ENCODE measurements at places on chromosomes 1 and 21.

DNA sequence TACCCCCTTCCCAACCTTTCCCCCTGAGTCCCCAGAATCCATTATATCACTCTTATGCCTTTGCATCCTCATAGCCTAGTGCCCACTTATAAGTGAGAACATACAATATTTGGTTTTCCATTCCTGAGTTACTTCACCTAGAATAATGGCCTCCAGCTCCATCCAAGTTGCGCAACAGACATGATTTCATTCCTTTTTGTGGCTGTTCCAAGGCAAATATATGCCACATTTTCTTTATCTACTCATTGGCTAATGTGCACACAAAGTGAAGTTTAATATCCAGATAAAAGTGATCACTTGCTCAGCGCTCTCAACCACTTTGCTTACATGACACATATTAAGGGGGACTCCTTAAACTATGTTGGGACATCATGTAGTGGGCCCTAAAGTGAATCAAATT lies 72.4 kb upstream of the TIAM1 start:
- no peak for DNase-seq

DNA sequence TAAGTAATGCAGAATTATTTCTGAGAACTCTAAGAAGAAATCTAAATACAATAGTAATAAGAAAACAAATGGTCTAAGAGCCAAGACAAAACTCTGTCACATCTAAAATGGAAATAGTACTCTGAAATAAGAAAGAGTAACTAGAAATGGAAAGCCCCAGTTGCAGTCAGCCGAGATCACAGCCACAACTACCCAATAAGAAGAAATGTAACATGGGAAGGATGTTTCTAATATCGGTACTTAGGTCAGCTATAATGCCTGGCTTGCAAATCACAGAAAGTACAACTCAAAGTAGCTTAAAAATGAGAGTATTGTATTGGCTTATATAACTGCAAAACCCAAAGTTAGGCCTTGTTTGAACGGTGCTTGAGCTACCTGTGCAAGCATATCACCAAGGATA lies 58.6 kb upstream of the USP25 start:
- no peak for DNase-seq

GRCh38 chr1:9317591-9318417 lies 25.1 kb downstream of the SPSB1 start:
- no peak for DNase-seq

- no peak for DNase-seq
These were observed 28.0 kb upstream of the H3-3A start for GRCh38 chr1:226034482-226034881.

DNA sequence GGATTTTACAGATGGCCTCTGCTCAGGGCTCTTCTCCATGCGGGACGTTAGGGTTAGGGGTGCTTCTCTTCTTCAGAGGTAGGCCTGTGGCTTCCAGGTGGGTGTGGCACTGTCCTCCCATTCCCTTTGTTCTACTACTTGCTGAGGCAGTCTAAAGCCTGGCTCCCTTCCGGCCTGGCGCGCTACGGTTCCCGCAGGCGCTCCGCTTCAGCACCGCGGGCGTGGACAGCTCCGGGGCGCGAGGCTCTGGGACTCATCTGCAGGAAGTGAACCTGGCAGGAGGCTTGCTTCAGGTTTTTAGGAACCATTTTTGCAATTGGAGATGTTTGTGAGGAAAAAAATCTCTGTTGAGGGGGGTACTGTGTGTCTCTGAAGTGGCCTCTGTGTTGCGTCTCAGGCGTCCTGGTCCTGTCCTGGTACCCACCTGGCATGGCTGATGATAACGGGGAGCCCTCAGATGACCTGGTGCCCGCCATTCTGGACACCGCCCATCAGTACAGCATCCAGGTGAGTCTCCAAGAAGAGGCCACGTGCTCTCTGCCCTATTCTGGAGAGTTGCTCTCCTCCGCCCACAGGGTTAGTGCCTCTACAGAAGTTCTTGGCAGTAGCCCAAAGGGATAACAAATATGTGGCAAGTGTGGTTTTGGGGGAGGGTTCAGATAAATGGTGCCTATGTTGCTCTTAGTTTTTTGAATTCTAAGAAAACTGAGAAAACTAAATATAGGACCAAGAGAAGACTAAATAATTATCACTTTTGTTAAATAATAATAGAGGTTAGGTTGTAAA lies 1.9 kb downstream of the MANEAL start:
- peak; percentile 58 for DNase-seq

- peak; percentile 44 for DNase-seq
These were observed 1.1 kb downstream of the SPSB1 start for GRCh38 chr1:9293533-9294404.

- no peak for DNase-seq
These were observed 37.5 kb downstream of the CTNNBIP1 start for GRCh38 chr1:9872430-9873165.

GRCh38 chr1:64006276-64007051 lies 197.0 kb upstream of the UBE2U start:
- DNase-seq = no peak

DNA sequence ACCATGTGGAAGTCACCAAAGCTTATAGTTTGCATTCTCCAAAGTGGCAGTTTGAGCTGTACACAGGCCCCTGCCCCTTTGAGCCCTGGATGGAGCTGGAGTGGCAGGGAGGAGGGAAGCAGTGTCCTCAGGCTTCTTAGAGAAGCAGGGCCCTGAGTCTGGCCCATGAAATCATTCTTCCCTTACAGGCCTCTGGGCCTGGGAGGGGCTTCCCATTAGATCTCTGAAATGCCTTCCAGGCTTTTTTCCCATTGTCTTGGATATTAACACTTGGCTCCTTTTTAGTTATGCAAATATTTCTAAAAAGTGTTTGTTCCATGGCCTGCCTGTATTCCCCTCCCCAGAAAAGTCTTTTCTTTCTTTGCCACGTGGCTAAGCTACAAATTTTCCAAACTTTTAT lies 10.0 kb upstream of the TRIM67 start:
- DNase-seq = no peak

DNA sequence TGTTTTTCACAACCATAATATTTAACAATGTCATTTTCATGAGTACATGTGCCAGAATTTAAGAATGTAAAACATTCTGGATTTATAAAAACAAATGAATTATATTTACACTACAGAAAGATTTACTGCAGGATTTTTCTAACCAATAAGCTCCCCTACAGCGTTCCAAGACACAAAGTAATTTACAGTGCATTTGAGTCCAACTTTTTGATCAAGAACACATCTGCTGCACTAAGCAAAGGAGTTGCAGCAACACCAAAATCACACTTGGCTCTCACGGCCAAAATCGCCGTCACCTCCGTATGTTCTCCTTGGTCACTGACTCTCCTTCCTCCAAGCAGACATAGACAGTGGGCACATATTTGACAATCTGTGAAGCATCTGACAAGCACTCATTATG lies 7.7 kb downstream of the VPS26C start:
- no peak for DNase-seq

- DNase-seq = no peak
These were observed 931.2 kb upstream of the B3GALT2 start for GRCh38 chr1:194117582-194117981.

GRCh38 chr1:74333244-74333643 lies 98.1 kb downstream of the TNNI3K start:
- no peak for DNase-seq

Measured in activated CD4-positive, alpha-beta T cell treated with anti-CD3 and anti-CD28 coated beads, Interleukin-2, amount 50 U/mL, for 48 hours (primary cell).